Right forelimb (tissue), 1 donor: ENCODE measurements at places on chromosomes 3 and 15.

DNA sequence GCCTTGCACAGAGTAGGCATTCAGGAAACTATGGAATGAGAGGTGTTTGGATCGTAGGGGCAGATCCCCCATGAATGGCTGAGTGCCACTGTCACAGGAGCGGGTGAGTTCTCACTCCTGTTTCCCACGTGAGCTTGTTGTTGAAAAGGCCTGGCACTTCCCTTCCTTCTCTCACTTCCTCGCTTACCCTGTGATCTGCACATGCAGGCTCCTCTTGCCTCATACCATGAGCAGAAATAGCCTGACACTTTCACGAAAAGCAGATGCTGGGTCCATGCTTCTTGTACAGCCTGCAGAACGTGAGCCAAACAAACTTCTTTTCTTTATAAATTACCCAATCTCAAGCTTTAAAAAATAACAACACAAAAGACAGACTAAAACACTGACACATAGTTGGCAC, 55.4 kb downstream of the AGBL1 start:
- no peak for DNase-seq

DNA sequence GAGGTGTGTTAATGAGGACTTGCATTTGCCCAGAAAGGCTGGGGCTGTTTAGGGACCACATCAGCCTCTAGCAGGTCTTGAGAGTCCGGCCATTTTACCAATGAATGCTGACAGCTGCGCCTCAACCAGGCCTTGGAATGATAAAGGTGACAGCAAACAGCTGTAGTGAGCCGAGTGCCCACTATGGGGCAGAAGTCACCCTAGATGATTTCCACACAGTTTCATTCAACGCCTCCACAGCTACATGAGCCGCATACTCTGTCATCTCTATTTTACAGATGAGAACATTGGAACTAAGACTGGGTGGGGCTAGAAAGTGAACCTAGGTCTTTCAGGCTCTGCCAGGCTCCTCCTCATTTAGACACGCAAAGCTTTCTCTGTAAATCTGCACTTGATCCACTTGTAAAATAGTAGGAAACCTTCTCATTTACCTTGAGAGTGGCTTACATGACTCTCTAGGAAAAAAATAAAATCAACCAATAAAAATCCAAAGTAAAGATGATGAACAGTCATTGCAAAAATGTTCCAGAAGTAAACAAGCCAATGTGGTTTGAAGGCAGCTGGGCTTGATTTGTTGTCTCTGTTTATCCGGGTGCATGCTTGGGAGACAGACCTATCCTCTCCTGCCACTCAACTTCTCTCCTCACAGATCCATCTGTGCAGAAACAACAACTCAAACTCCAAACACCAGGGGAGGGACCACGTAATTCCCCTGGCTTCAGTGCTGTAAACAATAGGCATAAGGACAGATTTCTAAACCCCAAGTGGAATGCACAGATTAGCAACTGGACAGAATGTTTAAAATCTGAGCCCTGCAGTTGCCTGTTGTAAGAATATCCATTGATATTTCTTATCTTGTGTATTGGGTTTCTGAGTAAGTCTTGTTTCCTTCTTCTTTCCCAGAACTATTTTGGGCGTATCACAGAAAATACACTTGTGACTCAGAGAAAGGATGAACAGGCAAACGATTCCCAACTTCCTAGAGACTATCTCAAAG, 31.5 kb upstream of the LDHAL6B start:
- no peak for DNase-seq

DNA sequence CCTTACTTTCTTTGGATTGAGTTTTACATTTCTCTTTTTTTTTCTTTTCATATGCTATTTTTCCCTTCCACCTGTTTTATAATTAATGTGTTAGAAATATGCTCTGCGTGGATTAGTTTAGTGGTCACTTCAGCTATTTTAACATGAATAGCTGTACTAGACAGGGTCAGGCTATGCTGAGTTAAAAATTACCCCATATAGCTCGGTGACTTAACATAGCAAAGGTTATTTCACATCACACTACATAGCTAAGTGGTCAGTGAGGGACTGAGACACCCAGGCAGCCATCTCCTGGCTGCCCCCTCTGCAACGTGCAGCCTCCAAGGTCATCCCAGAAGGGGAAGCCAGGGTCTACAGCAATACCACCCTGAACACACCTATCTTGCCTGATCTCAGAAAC, 46.9 kb upstream of the KIF23 start:
- DNase-seq = no peak

DNA sequence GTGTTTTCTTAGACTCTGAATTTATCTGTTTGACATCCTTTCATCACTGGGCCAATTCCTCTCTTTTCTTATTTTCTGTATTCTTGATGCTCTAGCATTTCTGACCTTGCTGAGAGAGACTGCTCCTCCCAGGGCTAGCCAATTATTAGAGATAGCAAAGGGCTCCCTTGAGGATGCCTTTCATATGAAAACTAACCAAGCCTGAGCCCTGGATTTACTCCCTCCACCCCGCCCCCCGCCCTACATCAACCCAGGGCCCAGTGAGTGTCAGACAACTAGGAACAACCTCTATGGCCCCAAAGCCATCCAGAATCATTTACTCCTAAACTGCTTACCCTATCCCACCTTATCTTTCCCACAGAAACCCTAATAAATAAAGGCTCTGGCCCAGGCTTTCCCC, 69.7 kb upstream of the LARS2 start:
- no peak for DNase-seq

- peak; percentile 69 for DNase-seq
Observed at GRCh38 chr3:184593220-184593927, 31.8 kb downstream of the EPHB3 start.

DNA sequence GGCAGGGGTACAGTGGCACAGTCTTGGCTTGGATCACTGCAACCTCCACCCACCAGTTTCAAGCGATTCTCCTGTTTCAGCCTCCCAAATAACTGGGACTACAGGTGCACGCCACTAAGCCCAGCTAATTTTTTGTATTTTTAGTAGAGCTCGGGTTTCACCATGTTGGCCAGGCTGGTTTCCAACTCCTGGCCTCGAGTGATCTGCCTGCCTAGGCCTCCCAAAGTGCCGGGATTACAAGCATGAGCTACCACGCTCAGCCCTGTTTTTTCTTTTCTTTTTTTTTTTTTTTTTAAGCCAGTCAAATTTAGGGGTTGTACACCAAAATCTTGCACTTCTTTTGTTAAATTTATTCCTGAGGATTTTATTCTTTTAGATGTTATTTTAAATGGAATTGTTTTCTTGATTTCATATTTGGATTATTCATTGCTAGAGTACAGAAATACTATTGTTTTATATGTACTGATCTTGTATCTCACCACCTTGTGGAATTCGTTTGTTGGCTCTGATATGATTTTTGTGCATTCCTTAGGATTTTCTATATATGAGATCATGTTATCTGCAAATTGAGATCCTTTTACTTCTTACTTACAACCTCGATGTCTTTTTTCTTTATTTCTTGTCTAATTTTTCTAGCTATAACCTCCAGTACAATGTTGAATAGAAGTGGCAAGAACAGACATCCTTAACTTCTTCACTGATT, 65.6 kb downstream of the ZNF609 start:
- DNase-seq = no peak

GRCh38 chr3:196843435-196844110, 24.1 kb upstream of the SENP5 start:
- DNase-seq = no peak

DNA sequence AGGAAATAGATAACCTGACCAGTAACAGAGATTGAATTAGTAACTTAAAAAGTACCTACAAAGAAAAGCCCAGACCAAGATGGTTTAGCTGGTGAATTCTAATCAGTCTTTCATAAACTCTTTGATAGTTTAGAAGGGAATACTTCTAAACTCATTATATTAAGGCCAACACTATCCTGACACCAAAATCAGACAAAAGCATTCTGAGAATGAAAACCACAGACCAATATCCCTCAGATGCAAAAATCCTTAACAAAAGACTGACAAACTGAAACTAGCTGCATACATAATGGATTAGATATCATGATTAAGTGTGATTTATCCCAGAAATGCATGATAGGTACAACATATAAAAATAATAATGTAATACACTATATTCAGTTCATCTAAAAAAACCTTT, 115.6 kb downstream of the RFX7 start:
- no peak for DNase-seq
